ENCODE measurements at places on chromosomes 5 and 9.

DNA sequence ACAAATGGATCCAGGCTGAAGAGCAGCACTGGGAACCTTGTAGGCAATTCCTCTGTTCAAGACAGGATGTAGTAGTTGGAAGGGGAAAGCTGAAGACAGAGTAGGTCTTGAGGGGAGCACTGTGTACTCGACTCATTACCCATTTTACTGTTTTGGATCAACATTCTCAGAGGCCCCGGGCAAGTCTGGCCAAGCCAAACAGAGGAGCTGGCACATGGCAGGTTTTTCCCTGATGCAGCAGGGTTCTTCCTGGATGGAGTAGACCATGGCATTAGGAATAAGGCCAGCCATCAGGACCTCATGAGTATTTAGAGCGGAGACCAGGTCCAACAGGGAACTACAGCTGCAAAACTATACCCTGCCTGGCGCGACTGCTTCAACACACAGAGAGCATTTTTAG lies 4.4 kb downstream of the SVEP1 start:
- DNase-seq: no peak

GRCh38 chr5:142944140-142944539 lies 174.0 kb downstream of the ARHGAP26 start:
- no peak for DNase-seq

GRCh38 chr9:84659313-84659712 lies 10.2 kb upstream of the NTRK2 start:
- DNase-seq: no peak

GRCh38 chr9:114114364-114114763 lies 15.3 kb upstream of the KIF12 start:
- DNase-seq: no peak

DNA sequence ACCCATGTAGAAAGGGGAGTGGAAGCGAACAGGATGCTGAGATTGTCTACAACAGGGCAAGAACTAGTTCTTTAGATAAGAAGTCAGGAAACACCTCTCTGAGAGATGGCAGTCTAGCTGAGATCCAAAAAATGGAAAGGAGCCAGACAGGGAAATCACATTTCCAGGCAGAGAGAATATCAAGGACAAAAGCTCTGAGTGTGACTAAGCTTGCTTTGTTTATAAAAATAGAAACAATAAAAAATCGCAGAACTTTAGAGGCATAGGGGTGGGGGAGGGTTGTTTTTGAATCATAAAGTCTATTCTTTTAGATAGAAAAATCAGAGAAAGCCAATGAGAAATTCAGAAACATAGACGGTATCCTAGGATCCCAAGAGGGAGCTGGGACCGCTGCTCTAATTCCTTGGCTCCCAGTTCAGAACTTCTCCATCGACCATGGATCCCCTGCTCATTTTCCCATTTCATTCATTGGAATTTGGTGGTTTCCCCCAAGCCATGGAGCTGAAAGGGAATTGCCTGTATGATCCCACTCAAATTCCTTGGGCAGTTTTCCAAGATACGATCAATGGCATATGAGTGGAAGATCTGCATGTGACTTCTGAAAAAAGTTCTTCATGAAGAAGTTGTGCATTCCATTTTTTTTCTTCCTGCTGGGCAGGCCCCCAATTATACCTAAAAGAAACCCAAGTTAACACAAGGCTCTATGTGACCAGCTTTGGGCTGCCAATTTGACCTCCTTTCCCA lies 182.0 kb downstream of the GRIA1 start:
- DNase-seq: no peak

DNA sequence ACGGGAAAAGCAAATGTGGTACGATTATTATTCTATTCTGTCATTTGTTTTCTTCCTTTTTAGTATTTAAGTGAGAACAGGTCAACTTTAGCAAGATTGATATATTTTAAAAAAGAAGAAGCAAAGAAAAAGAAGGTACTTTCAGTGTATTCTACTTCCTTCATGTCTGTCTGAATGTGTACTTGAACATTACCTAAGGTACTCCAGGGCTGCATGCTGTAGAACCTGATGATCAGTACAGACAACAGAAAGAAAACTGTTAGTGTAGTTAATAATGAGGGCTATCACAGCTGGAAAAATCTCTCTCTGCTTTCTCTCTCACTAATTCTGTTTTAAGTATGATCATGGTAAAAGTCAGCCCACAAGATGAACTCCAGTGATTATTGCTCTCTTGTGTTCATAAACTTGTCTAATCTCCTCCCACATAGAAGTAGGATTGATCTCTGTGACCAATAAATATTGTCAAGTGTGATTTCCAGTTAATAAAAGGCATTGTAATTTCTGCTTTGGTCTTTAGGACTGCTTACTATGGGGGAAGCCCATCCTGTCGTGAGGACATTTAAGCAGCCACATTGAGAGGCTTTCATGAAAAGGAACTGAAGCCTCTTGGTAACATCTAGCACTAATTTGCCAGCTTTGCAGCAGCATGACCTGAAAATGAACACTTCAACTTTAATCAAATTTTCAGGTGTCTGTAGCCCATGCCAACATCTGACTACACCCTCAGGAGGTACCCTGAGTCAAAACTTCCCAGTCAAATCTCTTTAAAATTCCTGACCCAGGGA lies 864.0 kb upstream of the ACO1 start:
- no peak for DNase-seq

GRCh38 chr5:32230356-32231099 lies 56.4 kb upstream of the GOLPH3 start:
- no peak for DNase-seq

DNA sequence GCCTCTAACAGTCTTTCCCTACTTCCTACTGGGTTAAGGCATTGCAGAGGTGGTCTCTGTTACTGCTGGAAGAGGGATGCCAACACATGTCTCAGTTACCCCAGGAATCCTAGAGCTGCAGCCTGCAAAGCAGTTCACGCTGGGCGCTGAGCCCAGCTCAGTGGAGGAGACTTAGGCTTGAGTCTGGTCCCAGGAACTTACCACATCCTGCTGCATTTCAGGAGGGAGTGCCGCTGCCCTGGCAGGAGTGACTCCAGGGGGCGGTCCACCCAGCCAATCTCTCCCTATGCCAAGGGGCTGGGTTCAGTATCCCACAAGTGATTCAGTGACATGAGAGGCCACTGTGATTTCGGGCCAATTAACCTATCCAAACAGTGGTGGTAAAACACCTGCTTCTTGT lies 7.6 kb downstream of the TTC16 start:
- no peak for DNase-seq

GRCh38 chr5:66224773-66225553 lies 80.9 kb downstream of the SREK1 start:
- no peak for DNase-seq

DNA sequence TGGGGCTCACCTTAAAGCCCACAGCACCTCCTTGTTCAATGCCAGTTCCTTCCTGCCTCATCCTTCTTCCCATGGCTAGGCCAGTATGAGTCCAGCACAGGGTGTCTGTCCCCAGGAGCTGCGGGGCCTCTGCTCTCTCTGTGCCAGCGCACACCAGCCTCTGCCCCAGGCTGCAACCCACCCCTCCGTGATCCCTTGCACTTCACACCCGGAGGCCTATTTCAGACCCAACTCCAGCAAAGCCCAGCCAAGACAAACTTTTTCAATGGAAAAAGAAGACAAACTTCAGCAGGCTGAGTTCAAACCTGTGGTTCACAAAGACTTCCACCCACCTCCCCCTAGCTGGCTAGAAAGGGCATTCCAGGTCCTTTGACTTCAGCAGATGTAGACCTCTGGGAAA lies 56.2 kb upstream of the OTULINL start:
- DNase-seq: no peak

GRCh38 chr9:86782831-86783230 lies 164.5 kb downstream of the GAS1 start:
- no peak for DNase-seq

- DNase-seq: no peak
Observed at GRCh38 chr9:106420511-106420944, 442.4 kb upstream of the ZNF462 start.

- DNase-seq: no peak
Observed at GRCh38 chr5:146388386-146388785, 49.7 kb downstream of the POU4F3 start.

DNA sequence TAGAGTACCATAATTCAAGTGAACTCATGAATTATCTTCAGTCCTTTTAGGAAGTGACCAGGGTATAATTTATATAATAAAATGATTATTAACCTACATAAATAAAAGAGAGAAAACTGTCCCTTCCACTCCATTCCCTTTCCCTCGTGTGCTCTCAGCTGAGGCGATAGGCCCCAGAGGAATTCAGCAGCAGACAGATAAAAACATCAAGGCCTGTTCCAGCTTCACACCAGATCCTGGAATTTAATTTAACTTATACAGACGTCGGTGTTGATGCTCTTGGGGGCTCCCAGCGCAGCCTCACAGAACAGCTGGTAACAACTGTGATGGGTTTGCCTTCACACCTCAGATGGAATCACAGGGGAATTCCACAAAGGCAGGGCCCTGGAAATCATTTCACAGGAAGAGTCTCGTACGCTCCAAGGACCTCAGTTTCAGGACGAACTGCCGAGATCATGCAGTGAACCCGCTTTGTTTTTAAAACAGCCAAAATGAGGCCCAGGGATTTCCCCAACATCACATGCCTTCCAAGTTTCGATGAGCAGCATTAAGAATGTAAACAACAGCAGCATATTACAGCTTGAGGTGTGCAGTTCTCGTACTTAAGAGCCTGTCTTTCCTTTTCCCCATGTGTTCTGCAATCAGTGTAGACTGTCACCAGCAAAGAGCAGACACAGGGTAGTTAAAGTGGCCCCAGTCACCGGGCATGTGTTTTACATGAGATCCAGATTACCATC lies 73.6 kb upstream of the ALDH1B1 start:
- no peak for DNase-seq

- DNase-seq: no peak
Observed at GRCh38 chr9:124110307-124110915, 98.8 kb downstream of the LHX2 start.

DNA sequence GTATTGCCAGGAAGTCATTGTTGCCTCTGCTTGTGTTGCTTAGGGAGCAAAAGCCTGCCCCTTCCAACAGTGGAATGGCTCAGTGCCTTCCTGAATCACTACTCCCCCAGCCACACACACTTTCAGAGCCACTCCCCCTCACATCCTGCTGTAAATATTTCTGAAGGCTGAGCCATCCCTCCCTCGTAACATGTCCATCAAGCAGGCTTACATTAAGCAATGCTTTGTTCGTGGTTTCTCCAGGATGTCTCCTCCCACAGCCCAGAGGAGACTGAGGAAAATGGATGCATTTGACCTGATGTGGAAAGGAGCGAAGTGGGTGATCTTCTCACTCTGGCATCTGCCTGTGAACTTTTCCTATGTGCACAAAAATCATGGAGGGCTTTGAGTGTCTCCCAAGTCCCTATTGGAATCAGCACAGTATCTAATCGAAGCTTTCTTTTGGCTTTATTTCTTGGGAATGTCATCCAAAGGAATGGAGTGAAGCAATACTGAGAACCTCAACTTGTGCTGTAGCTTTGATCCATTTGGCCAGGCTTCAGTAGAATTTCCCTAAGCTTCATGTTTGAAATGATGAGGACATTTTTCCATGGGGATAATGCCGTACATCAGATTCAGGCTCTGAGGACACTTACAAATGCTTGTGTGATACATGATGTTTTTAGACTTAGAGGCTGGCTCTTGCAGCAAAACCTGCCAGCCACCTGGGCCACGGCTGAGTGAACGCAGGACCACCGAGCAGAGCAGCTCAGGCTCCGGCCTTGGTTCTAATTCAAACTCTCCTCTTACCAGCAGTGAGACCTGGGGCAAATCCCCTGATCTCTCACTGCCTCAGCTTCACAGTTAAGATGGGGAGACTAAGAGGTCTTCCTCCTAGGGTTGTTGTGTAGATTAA lies 389.1 kb downstream of the ENC1 start:
- peak; percentile 5 for DNase-seq

- no peak for DNase-seq
Observed at GRCh38 chr5:64506567-64507263, 900 bp downstream of the RGS7BP start.

DNA sequence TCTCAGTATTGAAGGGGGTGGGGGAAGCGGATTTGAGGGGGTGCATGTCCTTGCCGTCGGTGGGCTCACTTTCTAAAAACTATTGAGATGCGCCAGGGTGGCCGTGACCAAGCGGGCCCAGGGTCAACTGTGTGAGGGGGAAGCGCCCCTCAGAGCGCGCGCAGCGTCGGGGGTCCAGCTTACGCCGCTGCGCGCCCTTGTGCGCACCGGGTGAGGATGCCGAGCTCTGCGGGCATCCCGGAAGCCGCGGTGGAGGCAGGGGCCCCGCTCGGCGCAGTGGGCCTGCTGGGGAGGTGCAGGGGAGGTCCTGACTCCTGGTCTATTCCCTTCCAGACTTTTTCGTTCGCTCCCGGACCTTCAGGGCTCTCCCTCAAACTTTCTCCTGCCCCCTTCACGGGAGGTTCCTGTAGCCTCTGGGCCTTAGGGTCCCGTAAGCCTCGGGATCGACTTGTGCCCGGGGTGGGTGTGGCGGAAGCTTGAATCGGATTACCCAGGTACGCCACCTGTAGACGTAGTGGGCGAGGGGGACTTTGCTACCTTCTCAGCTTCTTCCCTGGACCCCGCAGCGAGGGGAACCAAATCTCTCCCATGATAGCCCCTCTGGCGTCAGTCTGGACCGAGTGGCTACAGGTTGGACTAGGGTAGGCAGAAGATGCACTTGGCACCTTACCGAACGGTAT lies 2.5 kb upstream of the PRDM6 start:
- no peak for DNase-seq

- no peak for DNase-seq
Observed at GRCh38 chr5:178417391-178417811, 172.8 kb downstream of the COL23A1 start.

- no peak for DNase-seq
Observed at GRCh38 chr5:178288401-178289368, 56.1 kb upstream of the PHYKPL start.

DNA sequence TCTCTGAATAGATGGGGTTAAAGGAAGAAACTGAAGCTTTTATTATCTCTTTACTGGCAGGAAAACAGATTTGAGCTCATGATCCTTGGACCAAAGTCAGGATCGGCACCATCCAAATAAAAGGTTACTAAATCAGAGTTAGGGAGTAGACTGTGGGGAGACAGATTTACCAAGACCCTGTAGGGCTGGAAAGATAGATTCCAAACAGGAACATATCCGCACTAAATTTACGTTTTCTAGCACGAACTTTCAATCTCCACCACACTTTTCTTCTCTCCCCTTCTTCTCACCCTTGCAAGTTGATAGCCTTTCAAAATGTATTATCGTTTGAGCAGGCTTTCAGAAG lies 120.0 kb upstream of the HMHB1 start:
- DNase-seq: no peak
